ENCODE measurements at places on chromosomes 1 and 21.

DNA sequence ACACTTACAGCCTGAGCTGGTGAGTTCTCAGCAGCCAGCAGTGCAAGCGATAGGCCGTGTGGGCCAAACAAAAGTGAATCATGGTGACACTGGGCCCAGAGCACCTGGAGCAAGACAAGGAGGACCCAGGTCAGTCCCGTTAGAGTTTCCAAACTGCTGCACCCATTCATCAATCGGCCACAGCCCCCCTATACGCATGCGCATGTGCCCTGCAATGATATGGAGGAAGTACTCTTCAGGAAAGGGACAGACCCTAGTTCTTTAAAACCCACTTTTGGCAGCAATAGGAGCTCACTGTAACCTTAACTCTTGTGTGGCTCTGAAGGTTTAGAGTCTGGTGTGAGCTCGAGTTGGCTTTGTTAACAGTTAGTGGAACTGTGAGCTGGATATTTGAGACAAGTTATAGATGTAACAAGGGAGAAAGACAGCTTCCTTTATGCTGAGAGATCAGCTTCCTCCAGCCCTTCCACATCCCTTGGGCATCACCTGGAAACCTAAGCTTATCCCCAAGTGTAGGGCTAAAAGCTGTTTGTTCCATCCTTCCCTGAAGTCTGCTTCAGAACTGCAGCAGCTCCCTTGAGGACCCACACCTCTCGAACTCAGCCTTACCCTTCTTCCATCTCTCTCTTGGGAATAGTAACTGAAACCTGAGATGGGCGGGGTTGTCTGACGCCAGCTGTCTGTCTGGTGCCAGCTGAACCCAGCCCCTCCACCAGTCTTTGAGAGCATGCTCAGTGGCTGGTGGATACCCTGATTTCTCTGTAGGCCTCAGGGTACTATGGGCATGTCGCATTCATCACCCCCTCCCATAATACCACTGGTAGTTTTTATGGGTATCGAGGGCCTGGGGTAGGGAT lies 17.7 kb downstream of the NMNAT1 start:
- H3K27me3 ChIP-seq: no peaks in the 10 kb centered on the region
- no peaks in the 10 kb centered on the region for H3K4me1 ChIP-seq
- no peaks in the 10 kb centered on the region for H3K36me3 ChIP-seq

GRCh38 chr21:42383331-42383730 lies 12.5 kb downstream of the TMPRSS3 start:
- H3K27me3 ChIP-seq: peaks cover 7% of the 10 kb centered on the region
- H3K4me3 ChIP-seq: no peak overlapping the region
- no peaks in the 10 kb centered on the region for H3K36me3 ChIP-seq
- H3K27ac ChIP-seq: no peak overlapping the region
- no peak for DNase-seq

DNA sequence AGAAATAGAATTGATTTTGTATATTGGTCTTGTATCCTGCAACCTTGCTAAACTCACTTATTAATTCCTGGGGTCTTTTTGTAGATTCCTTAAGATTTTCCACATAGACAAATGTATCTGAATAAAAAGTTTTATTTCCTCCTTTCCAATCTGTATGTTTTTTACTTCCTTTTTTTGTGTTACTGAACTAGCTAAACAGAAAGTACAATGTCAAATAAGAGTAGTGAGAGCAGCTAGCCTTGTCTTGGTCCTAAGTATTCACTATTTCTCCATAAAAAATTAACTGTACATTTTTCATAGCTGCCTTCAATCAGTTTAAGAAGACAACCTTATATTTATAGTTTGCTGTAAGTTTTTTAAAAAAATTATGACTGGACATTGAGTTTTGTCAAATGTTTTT lies 74.9 kb downstream of the FASLG start:
- H3K27me3 ChIP-seq: no peaks in the 10 kb centered on the region
- H3K27ac ChIP-seq: no peak overlapping the region
- no peak overlapping the region for H3K4me3 ChIP-seq
- H3K4me1 ChIP-seq: no peaks in the 10 kb centered on the region

DNA sequence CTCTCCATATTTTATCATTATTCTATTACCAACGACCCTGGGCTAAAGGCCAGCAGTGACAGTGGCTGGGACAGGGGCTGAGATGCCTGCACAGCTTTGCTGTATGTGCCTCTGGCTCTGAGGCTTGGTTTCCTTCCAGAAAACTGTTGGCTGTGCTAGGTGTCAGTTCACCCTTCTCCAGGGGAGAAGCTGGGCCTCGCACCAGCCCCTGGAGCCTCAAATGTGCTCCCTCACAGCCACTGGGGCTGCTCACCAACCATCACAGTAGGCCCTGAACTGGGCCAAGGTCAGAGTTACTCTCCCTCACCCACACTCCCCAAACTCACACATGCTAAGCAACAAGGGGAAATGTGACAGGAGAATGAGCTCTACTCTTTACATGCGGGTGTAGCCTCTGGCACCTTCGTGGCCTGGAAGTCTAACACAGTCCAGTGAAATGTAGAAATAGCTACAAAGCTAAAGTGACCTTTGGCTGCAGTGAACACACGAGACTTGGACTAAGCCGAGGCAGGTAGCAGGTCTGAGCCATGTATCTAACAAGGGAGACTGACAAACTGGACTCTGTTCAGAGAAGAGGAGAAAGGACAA lies 4.7 kb upstream of the CD160 start:
- H3K36me3 ChIP-seq: no peaks in the 10 kb centered on the region
- no peak overlapping the region for H3K4me3 ChIP-seq
- DNase-seq: peak; percentile 71
- no peak overlapping the region for H3K27ac ChIP-seq
- H3K27me3 ChIP-seq: no peaks in the 10 kb centered on the region
- no peaks in the 10 kb centered on the region for H3K4me1 ChIP-seq

- no peaks in the 10 kb centered on the region for H3K4me1 ChIP-seq
- no peak overlapping the region for H3K4me3 ChIP-seq
- H3K36me3 ChIP-seq: peaks cover 58% of the 10 kb centered on the region
- no peaks in the 10 kb centered on the region for H3K27me3 ChIP-seq
These were observed 39.1 kb upstream of the TRAPPC10 start for GRCh38 chr21:43972850-43973633.

DNA sequence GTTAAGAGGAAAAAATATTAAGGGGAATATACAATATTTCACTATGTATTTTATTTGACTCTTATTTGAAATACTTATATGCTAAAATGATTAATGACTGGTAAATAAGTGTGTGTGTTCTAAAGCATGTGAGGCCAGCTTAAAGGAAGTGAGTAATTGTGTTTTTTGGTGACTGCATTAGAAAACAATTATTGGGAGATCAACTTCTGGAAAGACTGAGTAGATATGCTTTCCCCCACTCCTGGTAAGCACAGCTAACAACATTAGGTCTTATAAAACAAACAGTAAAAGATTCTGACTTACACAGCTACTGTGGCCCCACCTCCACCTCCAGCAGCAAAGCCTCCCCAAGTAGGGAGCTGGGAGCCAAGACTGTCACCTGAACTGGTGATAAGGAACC lies 403.0 kb downstream of the SRGAP2C start:
- H3K4me3 ChIP-seq: no peak overlapping the region
- DNase-seq: no peak
- no peaks in the 10 kb centered on the region for H3K36me3 ChIP-seq
- no peak overlapping the region for H3K27ac ChIP-seq

DNA sequence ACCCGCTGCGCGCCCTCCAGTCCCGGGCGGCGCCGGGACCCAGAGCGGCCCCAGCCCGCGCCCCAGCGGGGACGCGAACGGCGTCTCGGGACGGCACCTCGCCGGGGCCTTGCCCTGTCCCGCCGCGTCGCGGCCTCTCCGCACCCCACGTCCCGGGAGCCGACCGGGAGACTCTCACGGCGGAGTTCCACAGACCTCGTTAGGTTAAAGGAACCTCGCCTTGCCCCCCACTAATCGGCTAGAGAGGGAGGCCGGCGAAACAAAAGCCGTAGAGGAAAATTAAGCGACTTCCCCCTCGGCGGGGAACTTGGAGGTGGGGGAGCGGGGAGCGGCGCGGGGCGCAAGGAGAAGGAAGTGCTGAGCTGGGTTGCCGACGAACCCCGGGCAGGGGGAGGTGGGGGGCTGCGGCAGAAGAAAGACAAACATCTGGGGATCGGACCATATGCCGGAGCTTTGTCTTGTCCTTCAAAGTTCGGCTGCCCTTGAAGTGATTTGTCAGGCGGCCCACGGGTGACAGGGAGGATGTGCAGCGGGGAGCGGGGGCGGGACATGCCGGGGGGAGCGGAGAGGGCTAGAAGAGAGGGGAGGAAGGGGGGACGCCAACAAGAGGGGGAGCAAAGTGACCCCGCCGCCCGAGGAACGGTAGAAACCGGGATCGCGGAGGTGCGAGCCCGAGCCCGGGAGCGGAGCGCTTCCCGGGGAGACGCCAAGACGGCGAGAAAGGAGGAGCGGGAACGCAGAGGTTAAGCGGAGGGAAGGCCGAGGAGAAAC lies 120.0 kb upstream of the RRP15 start:
- H3K36me3 ChIP-seq: no peaks in the 10 kb centered on the region
- H3K4me3 ChIP-seq: peak overlapping the region; percentile 58
- peak; percentile 37 for DNase-seq
- peaks cover 64% of the 10 kb centered on the region for H3K27me3 ChIP-seq
- peaks cover 5% of the 10 kb centered on the region for H3K4me1 ChIP-seq

DNA sequence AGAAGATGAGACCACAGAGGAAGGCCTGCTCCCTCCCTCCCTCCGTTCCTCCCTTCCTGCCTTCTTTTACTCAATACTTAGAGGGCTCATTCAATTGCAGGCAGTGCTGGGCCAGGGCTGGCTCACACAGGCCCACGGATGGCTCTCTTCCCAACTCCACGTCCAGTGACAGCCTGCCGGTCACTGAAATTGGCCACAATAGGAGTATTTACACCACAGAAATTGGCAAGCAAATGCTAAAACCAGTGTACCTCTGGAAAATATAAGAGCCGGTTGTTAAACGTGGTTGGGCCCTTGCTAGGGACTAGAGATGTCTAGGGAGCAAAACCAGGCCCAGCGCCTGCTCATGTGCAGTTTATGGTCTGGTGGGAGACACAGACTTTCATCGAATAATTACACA lies 72.4 kb upstream of the TMEM51 start:
- no peaks in the 10 kb centered on the region for H3K4me1 ChIP-seq
- H3K27ac ChIP-seq: no peak overlapping the region
- H3K27me3 ChIP-seq: no peaks in the 10 kb centered on the region
- H3K36me3 ChIP-seq: no peaks in the 10 kb centered on the region
- H3K4me3 ChIP-seq: no peak overlapping the region

DNA sequence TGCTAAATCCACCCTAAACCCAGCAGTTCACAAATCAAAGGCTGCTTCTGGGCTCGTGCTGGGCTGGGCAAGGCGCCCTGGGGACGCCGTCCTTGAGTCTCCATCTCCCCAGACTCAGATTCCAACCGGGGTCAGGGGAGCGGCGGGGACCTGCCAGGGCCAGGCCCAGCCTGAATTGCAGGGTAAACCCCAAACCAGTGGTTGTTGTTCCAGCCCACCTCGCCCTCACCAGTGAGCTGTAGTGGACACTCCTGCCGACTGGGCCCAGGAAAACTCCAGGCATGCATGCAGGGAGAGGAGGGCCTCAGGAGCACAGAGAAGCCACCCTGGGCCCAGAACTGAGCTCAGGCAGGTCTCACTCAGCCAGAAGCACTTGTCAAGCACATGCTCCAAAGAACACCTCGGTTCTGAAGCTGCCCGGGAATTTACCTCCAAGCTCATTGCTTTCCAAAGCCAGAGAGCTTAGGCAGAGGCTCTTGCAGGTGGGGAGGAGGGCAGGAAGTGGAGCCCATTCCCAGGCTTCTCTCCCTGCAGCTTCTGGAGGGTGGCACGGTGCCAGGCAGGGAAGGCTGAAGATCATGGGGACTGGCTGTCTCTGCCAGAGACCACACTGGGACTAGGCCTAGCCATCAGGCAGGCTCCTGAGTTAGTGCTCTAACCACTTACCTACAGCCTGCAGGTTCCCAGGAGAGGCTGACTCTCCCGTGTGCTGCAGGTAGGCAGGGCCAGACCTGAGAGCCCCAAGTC lies 437.0 kb downstream of the MATN1 start:
- H3K27me3 ChIP-seq: no peaks in the 10 kb centered on the region
- H3K36me3 ChIP-seq: no peaks in the 10 kb centered on the region
- no peak for DNase-seq
- no peak overlapping the region for H3K27ac ChIP-seq
- H3K4me3 ChIP-seq: no peak overlapping the region

DNA sequence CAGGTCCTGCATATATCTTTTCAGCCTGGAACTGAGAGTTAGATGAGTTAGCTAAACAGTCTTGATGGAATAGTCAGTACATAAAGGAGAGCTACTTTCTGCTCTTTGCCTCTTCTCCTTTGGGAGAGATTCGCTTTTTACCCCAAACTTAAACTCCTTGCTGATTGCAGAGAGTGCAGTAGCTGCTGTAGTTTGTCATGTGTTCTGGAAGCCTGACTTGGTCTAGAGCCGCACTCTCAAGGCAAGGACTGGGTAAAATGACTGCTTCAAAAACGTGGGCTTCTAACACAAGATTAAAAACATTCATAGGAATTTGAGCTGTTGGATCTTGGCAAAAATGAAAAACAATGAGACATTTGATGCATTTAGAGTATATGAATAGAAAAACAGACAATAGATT lies 351.6 kb downstream of the RYR2 start:
- DNase-seq: no peak
- H3K27ac ChIP-seq: no peak overlapping the region
- H3K36me3 ChIP-seq: peaks cover 38% of the 10 kb centered on the region
- H3K4me1 ChIP-seq: no peaks in the 10 kb centered on the region
- H3K27me3 ChIP-seq: no peaks in the 10 kb centered on the region

GRCh38 chr1:15559189-15559810 lies 25.6 kb downstream of the AGMAT start:
- no peak overlapping the region for H3K27ac ChIP-seq
- no peak for DNase-seq
- peaks cover 63% of the 10 kb centered on the region for H3K36me3 ChIP-seq
- no peak overlapping the region for H3K4me3 ChIP-seq

- no peak overlapping the region for H3K4me3 ChIP-seq
- no peaks in the 10 kb centered on the region for H3K4me1 ChIP-seq
- no peaks in the 10 kb centered on the region for H3K36me3 ChIP-seq
- H3K27me3 ChIP-seq: no peaks in the 10 kb centered on the region
- DNase-seq: no peak
- no peak overlapping the region for H3K27ac ChIP-seq
These were observed 35.1 kb upstream of the GUCA2B start for GRCh38 chr1:42118125-42118524.

DNA sequence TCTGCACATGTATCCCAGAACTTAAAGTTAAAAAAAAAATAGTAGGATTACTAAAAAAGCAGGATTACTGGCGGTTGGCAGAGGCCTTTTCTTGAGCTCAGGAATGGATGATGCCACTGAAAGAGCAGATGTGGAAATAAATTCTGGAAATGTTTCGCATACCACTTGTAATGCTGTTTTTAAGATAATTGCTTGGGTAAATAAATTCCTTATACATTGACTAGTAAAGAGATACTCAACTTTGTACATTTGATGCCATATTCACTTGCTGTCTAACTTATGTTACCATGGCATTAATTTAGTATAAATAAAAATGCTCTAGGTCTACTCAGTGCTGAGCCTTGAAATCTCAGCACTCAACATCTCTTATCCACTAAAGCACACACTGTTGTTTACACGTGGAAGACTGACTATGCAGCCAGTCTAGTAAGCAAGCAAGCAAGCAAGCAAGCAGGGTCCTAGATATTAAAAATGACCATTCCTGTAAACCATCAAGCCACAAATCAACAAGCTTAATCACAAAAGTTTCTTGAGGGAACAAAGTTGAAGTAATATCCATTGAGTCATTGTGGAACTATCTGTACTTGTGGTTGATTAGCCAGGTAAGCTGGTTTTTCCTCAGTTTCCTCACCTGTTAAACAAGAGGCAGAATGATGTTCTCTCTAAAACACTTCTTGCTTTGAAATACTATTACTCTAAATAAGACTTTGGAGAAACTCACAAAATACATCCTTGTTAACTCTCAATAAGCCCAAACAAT lies 1.7 kb upstream of the RASAL2 start:
- H3K27me3 ChIP-seq: no peaks in the 10 kb centered on the region
- H3K27ac ChIP-seq: no peak overlapping the region
- no peaks in the 10 kb centered on the region for H3K36me3 ChIP-seq
- no peak for DNase-seq
